SJSA1 (cell line): ENCODE measurements at places on chromosomes 5 and 9. TPM values are rescaled to one million over a fixed set of nuclear protein-coding genes. Genes with fewer than 3 reads are reported as not detected.
A peak's percentile ranks its signal among the peaks of the same experiment; 100 is the strongest.

The HACD4 gene
- 2.6 and 5.2 TPM in 2 replicates for total RNA-seq

The SHISAL2B gene
- total RNA-seq: not detected in 2 replicates

The INSL6 gene
- not detected in 2 replicates for total RNA-seq

The MOCS2 gene
- total RNA-seq: 70.1 and 112 TPM in 2 replicates

The NTMT1 gene
- total RNA-seq: 30.8 and 35.9 TPM in 2 replicates

The RAI14 gene
- 21.5 and 30.6 TPM in 2 replicates for total RNA-seq

The PTPRD gene
- not detected in 2 replicates for total RNA-seq

- DNase-seq: no peak
- H3K36me3 ChIP-seq: no peaks in the 10 kb centered on the region
- no peak overlapping the region for H3K27ac ChIP-seq
- peaks cover 31% of the 10 kb centered on the region for H3K27me3 ChIP-seq
Measured at GRCh38 chr9:136153381-136154065, 34.8 kb upstream of the TMEM250 start.

DNA sequence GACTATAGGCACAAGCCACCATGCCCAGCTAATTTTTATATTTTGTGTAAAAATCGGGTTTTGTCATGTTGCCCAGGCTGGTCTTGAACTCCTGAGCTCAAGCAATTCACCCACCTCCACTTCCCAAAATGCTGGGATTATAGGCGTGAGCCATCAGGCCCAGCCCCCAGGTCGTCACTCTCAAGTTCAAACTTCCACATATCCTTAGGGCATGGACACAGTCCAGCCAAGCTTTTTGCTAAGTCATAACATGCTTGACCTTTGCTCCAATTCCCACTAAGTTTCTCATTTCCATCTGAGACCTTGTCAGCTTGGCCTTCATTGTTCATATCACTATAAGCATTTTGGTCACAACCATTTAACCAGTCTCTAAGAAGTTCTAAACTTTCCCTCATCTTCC lies 43.9 kb upstream of the ARAP3 start:
- no peaks in the 10 kb centered on the region for H3K4me1 ChIP-seq
- DNase-seq: no peak
- no peak overlapping the region for H3K4me3 ChIP-seq
- H3K27me3 ChIP-seq: peaks cover 17% of the 10 kb centered on the region
- no peaks in the 10 kb centered on the region for H3K36me3 ChIP-seq

DNA sequence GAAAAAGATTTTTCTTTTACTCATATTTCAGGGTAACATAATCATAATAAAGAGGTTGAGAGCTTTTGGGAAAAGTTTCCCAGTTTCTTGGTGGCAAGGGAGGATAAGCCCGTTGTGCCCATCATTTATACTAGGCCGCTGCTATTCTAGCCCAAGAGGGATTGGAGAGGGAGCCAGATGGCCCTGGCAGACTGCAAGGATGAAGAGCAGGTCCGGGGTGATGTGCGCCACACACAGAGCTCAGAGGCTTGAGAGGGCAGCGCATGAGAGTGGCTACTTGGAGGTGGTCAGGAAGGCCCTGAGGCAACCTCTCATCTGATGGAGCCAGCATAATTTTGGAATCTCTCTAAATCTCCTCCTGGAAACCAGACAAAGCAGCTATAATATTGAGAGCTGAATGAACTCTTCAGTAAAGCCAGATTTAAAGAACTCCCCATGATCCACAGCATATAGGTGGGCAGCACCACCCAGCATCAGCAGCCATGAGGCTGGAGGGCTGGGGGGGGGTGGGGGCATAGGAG lies 110.1 kb downstream of the MED27 start:
- H3K4me3 ChIP-seq: no peak overlapping the region
- no peak for DNase-seq
- H3K27ac ChIP-seq: no peak overlapping the region
- peaks cover 3% of the 10 kb centered on the region; the same call in 1 of the 2 replicates for H3K36me3 ChIP-seq
- H3K4me1 ChIP-seq: no peaks in the 10 kb centered on the region

DNA sequence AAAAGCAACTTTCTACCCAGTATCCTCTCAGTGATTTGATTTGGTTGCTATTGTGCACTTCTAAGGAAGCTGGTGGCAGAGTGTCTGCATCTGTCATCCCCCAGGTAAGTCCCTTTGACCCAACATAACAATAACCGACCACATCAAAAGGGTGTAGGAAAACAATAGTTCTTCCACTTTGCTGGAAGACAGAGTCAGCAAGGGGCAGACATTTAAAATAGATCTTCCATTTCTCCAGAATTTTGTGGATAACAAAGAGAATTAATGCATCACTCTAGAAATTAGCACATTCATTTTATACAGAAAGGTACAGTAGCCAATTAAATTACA lies 177.5 kb downstream of the EBF1 start:
- H3K27me3 ChIP-seq: no peaks in the 10 kb centered on the region
- DNase-seq: no peak
- H3K4me3 ChIP-seq: no peak overlapping the region
- no peaks in the 10 kb centered on the region for H3K4me1 ChIP-seq
- H3K27ac ChIP-seq: no peak overlapping the region

GRCh38 chr5:1168796-1169195 lies 32.6 kb upstream of the SLC6A19 start:
- H3K36me3 ChIP-seq: no peaks in the 10 kb centered on the region
- peaks cover 26% of the 10 kb centered on the region for H3K4me1 ChIP-seq
- DNase-seq: no peak
- H3K27me3 ChIP-seq: no peaks in the 10 kb centered on the region
- no peak overlapping the region for H3K4me3 ChIP-seq

DNA sequence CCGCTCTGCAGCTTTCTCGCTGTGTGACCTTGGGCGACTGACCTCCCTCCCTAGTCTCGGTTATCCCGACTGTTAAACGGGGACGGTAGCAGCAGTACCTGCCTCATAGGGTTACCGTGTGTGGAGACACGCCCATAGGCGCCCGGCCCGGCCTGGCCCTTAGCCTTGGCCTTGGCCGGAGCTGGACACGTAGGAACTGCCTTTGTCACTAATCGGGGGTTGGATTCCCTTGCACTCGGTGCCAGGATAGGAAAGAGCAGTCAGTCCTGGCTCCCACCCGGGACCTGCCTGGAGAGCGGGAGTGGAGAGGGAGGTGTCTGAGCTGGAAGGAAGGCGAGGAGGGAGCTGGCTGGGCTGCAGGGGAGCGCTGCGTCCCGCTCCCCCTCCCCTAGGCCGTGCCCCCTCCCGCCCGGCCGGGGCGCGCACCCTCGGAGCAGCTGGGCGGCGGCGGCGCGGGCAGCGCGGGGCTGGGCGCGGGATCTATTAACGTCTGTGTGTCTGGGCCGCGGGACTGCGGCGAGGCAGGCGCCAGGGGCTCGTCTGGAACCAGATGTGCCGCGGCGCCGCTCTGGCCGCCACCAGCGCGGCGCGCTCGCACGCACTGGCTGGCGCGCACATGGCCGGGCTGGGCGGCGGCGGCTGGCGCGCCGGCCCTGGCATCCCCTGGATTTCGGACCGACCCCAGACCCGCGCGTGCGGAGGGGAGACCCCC lies 31.7 kb downstream of the PRRX2 start:
- peak; percentile 92 for DNase-seq
- H3K27me3 ChIP-seq: no peaks in the 10 kb centered on the region
- H3K27ac ChIP-seq: peak overlapping the region; percentile 100
- H3K4me1 ChIP-seq: peaks cover 70% of the 10 kb centered on the region
- H3K4me3 ChIP-seq: peak overlapping the region; percentile 33

GRCh38 chr5:119088438-119088837 lies 17.6 kb downstream of the DMXL1 start:
- H3K36me3 ChIP-seq: no peaks in the 10 kb centered on the region
- H3K4me3 ChIP-seq: no peak overlapping the region
- no peaks in the 10 kb centered on the region for H3K27me3 ChIP-seq
- peak; percentile 28 for DNase-seq
- H3K27ac ChIP-seq: no peak overlapping the region
- peaks cover 3% of the 10 kb centered on the region; the same call in 1 of the 2 replicates for H3K4me1 ChIP-seq

- H3K27me3 ChIP-seq: no peaks in the 10 kb centered on the region
- H3K36me3 ChIP-seq: no peaks in the 10 kb centered on the region
- no peak for DNase-seq
- H3K27ac ChIP-seq: no peak overlapping the region
Measured at GRCh38 chr9:76290555-76290954, 103.7 kb downstream of the RFK start.

DNA sequence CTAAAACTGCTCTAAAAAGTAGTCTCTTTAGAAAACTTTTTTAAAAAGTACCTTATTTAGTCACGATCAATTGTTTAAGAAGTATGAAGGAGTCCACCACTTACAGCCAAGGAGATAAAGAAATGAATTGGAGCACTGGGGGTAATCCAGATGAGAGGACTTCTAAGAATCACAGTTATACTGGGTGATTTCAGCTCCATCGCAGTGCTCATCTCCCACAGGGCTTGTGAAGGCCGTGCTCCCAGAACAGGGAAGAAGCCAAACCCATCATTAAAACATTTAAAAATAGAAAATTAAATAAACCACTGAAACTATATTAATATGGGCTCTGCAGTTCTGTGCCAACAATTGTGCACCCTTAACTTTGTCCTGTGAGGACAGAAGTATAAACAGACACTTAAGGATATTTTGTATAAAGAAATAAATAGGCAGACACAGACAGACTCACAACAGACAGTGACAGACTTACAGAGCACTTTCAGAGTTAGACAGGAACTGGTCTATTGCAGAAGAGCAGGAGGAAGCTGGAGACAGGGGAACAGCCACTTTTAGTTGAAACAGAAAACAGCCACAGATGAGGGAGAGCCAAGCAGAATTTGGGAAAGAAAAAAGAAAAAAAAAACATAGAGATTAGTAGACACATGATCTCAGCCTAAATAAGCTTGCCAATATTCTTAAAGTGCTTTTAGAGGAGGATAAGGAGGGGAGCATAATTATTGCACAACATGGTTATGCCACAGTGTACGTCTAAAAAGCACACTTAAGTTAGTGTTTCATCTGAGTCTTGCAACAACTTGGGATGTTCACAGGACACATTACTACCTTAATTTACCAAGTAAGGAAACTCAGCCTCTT lies 81.8 kb downstream of the FBXO38 start:
- H3K27me3 ChIP-seq: peaks cover 10% of the 10 kb centered on the region; the same call in 1 of the 2 replicates
- H3K4me1 ChIP-seq: no peaks in the 10 kb centered on the region

GRCh38 chr5:176956756-176957155 lies 49.8 kb downstream of the UIMC1 start:
- no peak for DNase-seq
- peaks cover 55% of the 10 kb centered on the region for H3K36me3 ChIP-seq

DNA sequence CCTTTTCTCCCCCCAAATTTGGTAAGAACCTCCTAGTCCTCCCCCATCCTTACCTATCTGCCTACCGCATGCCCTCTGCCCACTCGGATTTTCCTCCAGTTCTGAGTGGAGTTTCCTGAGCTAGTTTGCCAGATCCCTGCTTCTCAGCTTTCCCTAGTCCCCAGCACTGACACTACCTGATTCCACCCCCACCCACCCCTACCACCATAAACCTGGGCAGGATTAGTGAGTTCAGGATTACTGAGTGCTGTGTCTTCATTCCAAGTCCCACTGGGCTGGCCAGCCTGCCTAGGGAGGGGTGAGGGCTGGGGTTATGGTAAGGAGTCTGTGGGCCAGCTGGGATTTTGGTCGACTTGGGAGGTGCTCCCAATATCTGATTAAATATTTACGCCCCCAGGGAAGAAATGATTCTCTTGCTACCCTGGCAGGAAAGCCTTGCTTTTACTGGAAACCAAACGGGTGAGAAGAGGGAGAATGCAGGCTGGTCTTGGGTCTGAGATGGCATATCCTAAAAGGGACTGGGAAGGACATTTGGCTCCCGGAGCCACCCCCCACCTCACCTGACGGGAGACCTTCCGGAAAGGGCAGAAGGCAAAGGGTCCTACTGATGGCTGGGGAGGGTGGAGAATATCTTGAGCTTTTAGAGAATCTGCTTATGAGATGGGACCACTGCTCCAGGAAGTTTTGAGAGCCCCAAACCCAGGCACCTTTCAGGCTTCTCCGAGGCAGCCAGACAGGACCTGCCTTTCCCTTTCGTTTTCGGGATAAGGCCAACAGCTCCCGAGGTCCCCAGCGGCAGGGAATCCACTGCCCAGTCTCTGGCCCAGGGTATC lies 3.7 kb downstream of the PITX1 start:
- no peaks in the 10 kb centered on the region for H3K27me3 ChIP-seq
- H3K4me1 ChIP-seq: peaks cover 13% of the 10 kb centered on the region
- H3K27ac ChIP-seq: peak overlapping the region; percentile 66
- H3K36me3 ChIP-seq: peaks cover 31% of the 10 kb centered on the region
- peak; percentile 86 for DNase-seq

DNA sequence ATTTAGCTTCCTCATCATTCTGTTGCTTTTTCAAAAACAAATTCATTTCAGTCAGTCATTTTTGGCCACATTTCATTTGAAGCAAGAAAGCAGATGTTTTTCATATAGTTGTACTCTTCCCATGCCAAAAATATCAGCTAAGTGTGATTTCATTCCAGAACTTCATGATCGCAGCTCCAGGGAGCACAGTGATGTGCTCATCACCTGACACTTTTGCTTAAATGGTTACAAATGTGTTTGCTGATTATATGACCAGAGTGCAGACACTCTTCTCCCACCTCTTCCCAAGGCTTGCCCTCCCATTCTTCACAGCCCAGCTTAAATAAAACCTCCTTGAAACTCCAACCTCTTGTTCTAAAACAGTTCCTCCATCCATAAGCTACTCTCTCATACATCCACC lies 32.6 kb downstream of the GABRB2 start:
- no peak overlapping the region for H3K4me3 ChIP-seq
- DNase-seq: no peak
- H3K27ac ChIP-seq: no peak overlapping the region
- H3K4me1 ChIP-seq: no peaks in the 10 kb centered on the region
- no peaks in the 10 kb centered on the region for H3K36me3 ChIP-seq

GRCh38 chr5:160685219-160685618 lies 166.8 kb downstream of the ATP10B start:
- H3K36me3 ChIP-seq: no peaks in the 10 kb centered on the region
- no peak overlapping the region for H3K4me3 ChIP-seq
- no peaks in the 10 kb centered on the region for H3K4me1 ChIP-seq
- no peak overlapping the region for H3K27ac ChIP-seq
- H3K27me3 ChIP-seq: no peaks in the 10 kb centered on the region; the same call in 1 of the 2 replicates

DNA sequence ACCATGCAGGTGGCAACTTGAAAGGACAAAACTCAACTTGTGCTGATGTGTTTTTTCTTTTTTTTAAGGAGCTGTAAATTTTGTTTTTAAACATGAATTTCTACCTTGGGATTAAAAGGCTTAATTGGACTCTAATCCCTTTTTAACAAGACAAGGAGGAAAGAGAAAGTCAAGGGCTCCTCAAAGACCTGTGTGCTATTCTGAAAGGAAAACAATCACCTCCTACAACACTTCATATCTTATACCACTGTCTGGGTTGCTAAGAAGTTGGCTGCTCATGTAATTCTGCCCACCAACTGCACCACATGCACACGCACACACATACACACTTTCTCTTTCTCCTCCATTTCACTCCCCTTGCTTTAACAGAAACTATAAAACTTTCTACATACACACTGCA lies 78.6 kb downstream of the SH3RF2 start:
- no peaks in the 10 kb centered on the region for H3K27me3 ChIP-seq
- peaks cover 54% of the 10 kb centered on the region for H3K36me3 ChIP-seq
- no peak for DNase-seq
- H3K4me3 ChIP-seq: no peak overlapping the region
- H3K4me1 ChIP-seq: peaks cover 13% of the 10 kb centered on the region

- no peaks in the 10 kb centered on the region for H3K27me3 ChIP-seq
- H3K27ac ChIP-seq: no peak overlapping the region
- H3K36me3 ChIP-seq: no peaks in the 10 kb centered on the region
- H3K4me3 ChIP-seq: no peak overlapping the region
- peaks cover 42% of the 10 kb centered on the region for H3K4me1 ChIP-seq
Measured at GRCh38 chr9:83029531-83030137, 33.3 kb downstream of the RASEF start.
